ENCODE measurements at places on chromosomes 12 and 14.

GRCh38 chr12:75714462-75715322 lies 203.3 kb upstream of the KRR1 start:
- no peak for DNase-seq

- DNase-seq: no peak
These were observed 2.4 kb downstream of the ETNK1 start for GRCh38 chr12:22627371-22627770.

DNA sequence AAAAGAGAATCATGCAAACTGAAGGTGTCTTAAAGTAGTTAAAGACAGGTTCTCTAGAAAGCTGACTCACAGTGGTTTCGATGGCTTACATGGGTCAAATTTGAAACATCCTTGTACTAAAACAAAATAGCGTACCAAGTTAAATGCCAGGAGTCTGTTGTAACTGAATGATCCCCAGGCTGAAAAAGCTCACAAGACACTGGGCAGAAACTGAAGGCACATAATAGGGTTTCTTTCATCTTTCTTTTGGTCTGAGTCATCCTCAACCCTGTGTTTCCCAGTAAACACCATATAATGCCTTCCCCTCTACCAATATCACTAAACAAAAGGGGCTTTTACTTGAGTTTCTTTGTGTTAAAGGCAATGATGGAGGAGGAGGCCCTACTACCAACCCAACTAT lies 12.8 kb downstream of the ZFYVE1 start:
- peak; percentile 45 for DNase-seq

DNA sequence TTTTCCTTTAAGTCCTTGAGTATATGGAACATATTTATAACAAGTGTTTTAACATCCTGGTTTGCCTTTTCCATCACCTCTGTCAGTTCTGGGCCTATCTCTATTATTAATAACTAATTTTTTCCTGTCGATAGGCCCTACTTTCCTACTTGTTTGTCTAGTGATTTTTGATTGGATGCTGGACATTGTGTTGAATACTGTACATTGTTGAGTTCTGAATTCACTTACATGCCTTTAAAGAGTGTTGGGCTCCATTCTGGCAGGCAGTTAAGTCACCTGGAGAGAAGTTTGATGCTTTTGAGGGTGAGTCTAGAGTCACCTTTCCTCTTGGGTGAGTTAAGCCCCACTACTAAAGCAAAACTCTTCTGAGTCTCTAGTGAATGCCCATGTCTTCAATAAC lies 77.5 kb upstream of the C14orf180 start:
- no peak for DNase-seq

- no peak for DNase-seq
These were observed 31.3 kb downstream of the FBXO34 start for GRCh38 chr14:55302367-55303124.

GRCh38 chr14:63712123-63712522 lies 15.7 kb downstream of the SGPP1 start:
- DNase-seq: no peak

- no peak for DNase-seq
These were observed 59.9 kb downstream of the DUSP16 start for GRCh38 chr12:12502815-12503151.

All from amniotic stem cell (primary cell).